ENCODE measurements at places on chromosomes 1 and 21.

DNA sequence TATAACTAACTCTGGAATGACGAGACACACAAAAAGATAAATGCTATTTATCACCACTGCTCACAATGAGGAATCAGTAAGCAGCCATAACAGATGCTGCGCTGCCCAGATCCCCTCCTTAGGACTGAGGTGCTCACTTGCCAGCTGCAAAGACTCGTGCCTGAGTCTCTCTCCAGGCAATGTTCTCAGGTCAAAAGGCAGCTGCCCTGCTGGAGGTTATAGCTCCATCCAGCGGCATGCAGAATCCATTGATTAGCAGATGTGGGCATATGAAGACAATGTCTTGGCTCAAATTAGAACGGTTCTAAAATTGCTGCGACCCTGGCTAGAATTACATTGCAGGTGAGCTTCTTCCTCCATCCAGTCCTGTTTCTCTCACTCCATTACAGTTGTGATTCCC is 328.2 kb upstream of the CHRM3 start:
- DNase-seq = no peak

GRCh38 chr1:3296326-3296725 is 158.1 kb upstream of the ARHGEF16 start:
- DNase-seq = no peak

DNA sequence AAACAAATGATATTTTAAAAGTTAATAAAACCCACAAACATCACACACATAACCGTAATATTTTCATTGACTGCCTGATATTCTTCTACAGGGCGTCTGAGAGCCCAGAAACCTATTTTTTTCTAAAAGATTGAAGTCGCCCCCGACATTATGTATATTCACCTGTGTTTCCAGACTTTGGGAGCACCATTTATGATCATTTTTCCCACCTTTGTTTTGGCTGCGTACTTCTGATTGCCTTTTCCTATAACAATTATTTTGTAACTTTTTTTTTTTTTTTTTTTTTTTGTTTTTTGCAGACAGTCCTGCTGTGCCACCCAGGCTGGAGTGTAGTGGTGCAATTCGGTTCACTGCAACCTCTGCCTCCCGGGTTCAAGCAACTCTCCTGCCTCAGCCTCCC is 839 bp upstream of the ACBD3 start:
- no peak for DNase-seq

- no peak for DNase-seq
Measured at GRCh38 chr1:3332662-3333061, 121.8 kb upstream of the ARHGEF16 start.

GRCh38 chr1:79807816-79808215 is 801.3 kb upstream of the ADGRL4 start:
- DNase-seq = no peak

- DNase-seq = no peak
Measured at GRCh38 chr1:156504438-156504813, 3.9 kb upstream of the MEF2D start.

DNA sequence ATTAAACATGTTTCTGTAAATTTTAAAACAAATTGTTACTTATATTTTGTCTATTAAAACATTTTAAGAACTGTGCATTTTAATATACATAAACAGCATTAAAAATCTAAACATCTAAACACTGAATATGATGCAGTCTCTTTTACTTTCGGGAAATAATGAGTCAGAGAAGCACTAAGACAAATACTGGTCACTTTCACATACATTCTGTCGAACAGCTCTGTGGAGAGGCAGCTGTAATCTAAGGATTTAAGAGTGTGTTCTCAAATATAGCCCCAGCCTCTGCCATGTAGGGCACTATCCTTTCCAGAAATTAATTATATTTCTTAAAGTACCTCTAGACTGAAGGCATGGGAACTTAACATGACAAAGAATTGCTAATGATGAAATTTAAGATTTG is 89.6 kb upstream of the PTGFR start:
- no peak for DNase-seq

DNA sequence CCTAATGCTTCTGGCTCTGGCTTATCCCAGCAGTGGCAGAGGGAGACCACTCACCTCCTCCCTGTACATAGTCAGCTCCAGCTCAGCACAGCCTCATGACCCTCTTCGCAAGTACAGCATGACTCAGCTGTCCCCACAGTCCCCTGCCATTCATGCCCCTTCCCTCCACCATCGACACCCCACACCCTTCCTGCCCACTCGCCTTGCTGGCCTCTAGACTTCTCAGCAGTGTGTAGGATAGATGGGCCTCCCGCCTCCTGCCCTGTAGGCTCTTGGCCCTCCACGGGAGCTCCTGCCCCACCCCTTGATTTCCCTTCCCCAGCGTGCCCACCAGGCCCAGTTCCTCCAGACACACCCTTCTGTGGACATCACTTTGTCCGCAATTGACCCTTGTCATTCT is 9.8 kb downstream of the NPR1 start:
- no peak for DNase-seq

Data from activated CD4-positive, alpha-beta T cell treated with anti-CD3 and anti-CD28 coated beads for 4 hours (primary cell).